Suprapubic skin (tissue), 4 donors: ENCODE measurements at places on chromosomes 1 and 21. TPM values are rescaled to one million over a fixed set of nuclear protein-coding genes. Genes with fewer than 3 reads are reported as not detected.

DNA sequence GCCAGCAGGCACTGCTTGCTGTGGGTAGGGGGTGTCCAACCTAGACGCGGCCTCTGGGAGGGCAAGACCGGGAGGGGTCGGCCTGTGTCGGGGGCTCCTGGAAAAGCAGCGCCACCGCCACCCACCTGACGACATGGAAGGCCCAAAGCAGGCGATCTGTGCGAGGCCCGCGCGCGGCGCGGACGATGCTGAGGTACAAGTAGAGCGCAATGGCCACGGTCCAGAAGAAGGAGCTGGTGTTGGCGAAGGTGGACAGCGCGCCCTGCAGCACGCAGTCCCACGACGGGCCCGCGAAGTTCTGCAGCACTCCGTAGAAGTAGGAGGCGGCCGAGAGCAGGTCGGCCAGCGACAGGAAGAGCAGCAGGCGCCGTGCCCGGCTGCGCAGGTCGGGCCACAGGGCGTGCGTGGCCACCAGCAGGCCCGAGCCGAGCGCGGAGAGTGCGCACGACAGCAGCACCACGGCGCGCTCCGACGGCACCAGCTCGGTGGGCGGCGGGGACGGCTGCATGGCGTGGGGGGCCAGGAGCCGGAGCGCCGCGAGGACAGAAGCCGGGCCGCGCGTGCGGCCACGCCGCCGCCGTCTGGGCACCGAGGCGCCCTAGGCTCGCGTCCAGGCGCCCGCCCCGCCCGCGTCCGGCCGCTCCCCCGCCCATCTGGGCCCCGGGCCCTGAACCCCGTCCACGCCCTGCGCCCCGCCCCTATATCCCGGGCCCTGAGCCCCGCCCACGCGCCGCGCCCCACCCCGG is at the start of gene GPR157:
GPR157 (minus strand) TSS at position 583 of the 746 bp plus-strand sequence; CDS start at position 508, 75 bp downstream.
- peak; percentile 91 for DNase-seq

GRCh38 chr1:78292361-78292760 is 198.4 kb upstream of the PTGFR start:
- peak; percentile 81 for DNase-seq

DNA sequence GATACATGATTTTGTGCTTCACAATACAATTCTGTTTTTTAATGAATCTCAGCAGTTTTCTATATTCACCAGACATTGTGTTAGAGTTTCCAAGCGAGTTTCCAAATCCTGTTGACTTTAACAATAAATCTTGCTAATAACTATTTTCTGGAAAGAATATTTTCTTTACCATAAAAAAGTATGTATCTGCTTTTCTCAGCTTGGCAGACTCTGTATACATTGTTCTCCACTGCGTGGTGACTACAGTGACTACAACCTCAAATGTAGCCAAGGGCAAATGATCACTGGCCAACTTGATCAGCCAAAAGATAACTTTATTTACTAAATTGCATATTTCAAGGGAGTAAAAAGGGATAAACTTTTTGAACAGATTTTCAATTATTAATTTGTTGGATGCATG is 325.9 kb upstream of the ADAMTS5 start:
- DNase-seq = no peak

The F5 gene
- 5.1 TPM for total RNA-seq

The PRRX1 gene
- total RNA-seq = 16.9 TPM

GRCh38 chr1:10074852-10075730 is 42.3 kb downstream of the UBE4B start:
- no peak for DNase-seq

The AK5 gene
- 1.2 TPM for total RNA-seq

The S100A7A gene
- not detected for total RNA-seq

DNA sequence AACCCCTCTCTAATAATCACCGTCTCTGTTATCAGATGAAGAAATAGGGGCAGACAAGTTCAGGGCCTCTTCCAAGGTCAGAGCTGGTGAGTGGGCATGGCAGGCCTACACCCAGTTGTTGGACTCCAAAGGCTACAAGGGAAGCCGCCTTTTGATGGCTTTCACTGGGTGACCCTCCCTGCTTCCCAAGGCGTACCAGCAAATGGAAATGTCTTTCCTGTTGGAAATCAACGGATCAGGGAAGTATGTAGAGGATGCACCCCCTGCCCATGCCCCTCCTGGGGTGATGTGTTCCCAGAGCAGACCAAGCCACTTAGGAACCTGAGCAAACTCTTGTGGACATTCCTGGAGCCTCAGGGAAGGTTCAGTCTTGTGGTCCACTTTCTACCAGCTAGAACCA is 47.4 kb downstream of the LGR6 start:
- DNase-seq = peak; percentile 53

The DLGAP3 gene
- not detected for total RNA-seq
